Inflammatory macrophage treated with lipopolysaccharide for 1 hour (primary cell): ENCODE measurements at places on chromosomes 7 and 10.

GRCh38 chr7:915291-916218 lies 38.9 kb downstream of the ADAP1 start:
- DNase-seq, result no peak

GRCh38 chr7:49639068-49639593 lies 134.3 kb upstream of the VWC2 start:
- DNase-seq, result no peak

DNA sequence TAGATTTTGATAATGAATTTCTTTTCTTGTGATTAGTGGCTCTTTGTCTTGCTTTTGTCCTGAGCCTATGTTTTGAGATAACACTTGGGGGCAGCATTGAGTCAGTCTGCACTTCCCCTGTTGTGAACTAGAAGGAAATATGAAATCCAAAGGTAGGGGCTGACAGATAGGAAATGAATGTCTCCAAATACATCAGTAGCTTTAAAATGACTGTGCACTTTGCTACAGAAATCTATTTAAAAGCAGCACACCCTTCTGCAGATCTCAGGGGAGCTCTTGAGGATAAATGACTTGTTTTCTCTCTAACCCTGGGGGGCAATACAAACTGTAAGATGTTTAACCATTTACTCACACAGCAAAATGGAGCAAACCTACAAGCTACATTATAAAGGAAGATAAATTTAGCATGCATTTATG lies 176.0 kb upstream of the MYO3A start:
- DNase-seq, result peak; percentile 33

- no peak for DNase-seq
Measured at GRCh38 chr10:101223274-101224059, 5.8 kb downstream of the LBX1 start.

GRCh38 chr7:136251826-136252225 lies 274.7 kb upstream of the MTPN start:
- no peak for DNase-seq

GRCh38 chr7:125966278-125967048 lies 1036.8 kb upstream of the POT1 start:
- no peak for DNase-seq

DNA sequence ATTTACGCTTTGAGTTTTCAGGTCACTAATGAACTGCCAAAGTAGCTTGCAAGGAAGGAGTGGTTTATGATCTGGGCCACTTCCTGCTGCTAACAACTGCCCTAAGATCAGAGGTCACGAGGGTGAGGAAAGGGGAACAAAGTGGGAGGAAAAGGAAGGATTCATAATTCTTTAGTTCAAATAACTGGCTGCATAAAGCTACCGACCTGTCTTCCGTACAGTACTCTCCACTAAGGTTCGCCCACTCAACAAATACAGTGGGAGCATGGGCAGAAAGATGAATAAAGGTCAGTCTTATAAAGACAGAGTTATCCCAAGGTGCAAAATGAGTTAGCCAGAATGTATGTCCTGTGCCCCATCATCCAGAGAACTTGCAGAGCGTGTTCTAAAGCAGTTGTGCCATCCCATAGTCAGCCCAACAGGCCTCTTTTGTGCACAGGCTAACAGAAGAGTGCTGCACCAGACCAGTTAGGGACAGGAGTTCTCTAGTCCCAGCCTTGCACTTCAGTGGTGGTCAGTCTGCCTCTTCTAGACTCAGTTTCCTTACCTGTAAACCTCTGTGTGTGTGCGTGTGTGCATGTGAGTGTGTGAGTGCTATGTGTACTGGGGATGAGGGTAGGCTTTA lies 65.9 kb downstream of the CREB3L2 start:
- peak; percentile 74 for DNase-seq

DNA sequence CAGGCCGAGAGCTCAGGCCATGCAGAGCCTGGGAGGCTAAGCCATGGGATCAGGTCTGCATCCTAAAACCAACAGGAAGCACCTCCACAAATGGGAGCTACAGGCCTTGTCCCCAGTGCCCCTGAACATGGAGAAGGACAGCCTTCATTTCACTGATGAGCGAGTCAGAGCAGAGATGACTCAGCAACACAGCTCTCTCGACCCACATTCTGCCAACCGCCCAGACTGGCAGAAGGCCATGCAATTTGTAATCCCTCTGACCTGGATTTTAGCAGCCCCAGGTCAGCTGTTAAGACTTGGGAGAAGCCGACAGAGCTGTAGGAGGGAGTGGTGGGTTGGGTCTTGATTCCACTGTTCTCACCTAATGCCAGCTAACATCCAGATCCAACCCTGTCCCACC lies 25.5 kb downstream of the VOPP1 start:
- peak; percentile 93 for DNase-seq

- DNase-seq, result no peak
Measured at GRCh38 chr7:122968389-122968788, 27.1 kb downstream of the TAS2R16 start.

DNA sequence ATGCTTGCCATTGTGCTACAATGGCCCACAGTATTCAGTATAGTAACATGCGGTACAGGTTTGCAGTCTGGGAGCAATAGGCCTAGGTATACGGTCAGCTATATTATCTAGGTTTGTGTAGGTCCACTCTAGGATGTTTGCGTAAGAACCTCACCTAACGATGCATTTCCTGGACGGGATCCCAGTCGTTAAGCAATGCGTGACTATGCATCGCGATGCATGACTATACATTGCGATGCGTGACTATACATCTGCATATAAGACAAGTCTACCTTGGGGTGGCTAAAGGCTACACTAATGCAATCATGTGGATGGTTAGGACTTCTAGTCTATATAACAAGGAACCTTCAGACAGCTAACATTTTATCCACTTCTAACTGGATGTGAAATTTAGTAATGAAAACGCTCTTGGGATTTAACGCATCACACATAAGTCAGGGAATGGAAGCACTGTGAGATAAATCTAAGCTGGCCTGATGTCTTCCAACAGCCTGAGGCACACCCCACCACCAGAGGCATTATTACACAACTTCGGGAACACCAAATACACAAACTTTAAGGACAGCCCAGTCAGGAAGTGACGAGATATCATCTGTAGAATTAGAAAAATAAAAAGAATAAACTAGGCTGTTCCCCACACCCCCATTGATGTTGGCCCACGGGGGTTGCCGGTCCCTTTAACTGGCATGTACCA lies 9.2 kb downstream of the GNA12 start:
- DNase-seq, result no peak

GRCh38 chr7:137590071-137590755 lies 246.7 kb upstream of the PTN start:
- no peak for DNase-seq

DNA sequence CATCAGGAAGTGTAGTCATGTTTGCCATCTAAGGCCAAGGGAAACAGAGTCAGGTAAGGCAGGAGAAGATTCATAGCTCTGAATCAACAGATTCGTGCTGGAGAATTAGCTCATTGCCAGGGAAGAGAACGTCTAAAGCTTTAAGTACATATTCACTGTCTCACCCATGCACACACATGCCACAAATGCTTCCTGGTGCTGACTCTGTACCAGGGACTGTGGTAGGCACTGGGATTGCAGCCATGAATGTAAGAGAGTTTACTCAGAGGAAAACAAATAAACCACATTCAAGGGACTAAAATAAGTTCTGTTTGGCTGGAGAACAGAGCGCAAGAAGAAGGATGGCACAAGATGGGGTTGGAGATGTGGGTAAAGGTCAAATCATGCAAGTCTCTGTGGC lies 89.8 kb upstream of the HPS1 start:
- DNase-seq, result no peak

DNA sequence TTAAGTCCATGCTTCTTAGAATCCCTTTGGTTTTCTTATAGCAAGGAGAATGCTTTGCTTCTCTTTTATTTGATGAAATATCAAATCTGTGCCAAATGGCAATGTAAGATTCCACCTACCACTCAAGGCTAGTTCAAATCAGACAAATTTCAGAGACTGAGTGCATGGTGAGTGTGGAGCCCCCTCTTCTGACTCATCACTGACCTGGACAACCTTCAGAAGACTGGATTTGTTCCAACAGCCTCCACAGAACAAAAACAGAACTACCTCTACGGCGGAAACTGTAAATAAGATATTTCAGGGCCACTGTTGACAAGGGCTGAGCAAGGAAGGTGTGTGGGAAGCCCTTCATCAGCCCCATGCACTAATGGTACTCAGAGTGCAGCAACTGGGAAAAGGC lies 21.1 kb downstream of the NCAPG2 start:
- DNase-seq, result no peak

DNA sequence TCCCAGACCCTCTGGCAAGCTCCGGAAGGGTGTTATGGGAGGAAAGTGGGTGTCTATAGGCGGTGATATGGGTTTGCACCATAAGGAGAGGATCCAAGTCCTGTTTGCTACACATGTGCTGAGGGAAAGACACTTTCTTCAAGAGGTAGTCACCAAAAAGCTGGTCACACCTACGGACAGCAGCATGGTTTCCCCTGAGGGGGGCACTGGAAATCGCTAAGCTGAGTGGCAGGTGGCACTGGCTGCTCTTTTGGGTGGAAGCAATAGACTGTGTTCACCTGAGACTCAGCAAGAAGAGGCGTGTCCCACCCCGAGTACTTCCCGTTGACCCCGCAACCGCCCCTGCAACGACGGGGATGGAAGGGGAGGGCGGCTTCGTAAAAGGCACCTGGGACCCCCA lies 1.8 kb upstream of the FOXI2 start:
- no peak for DNase-seq

DNA sequence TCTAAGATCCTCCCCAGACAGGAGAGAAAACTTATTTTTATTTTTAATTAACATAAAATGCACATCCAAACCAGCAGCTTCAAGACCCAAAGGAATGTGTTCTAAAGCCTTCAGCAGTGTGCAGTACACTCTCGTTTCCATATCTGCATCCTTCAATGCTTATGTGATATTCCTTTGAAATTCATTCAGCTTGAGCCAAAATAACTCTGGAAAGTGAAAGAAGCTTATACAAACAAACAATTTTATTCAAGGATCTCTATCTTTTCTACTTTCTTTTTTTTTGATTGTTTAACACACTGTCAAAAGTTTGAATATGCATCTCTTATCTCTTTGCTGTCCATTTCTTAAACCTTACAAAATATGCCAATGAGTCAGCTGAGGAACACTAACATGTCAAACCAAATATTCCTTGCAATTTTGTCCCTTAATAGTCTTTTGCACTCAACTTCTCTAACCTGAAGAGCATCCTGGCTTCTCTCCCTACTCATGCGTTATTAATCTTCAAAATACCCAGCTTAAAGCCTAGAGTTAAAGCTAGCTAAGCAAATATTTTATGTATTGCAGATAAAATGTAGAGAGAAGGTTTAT lies 124.3 kb downstream of the THSD7A start:
- no peak for DNase-seq

GRCh38 chr10:132523561-132524442 lies 13.8 kb upstream of the INPP5A start:
- no peak for DNase-seq

DNA sequence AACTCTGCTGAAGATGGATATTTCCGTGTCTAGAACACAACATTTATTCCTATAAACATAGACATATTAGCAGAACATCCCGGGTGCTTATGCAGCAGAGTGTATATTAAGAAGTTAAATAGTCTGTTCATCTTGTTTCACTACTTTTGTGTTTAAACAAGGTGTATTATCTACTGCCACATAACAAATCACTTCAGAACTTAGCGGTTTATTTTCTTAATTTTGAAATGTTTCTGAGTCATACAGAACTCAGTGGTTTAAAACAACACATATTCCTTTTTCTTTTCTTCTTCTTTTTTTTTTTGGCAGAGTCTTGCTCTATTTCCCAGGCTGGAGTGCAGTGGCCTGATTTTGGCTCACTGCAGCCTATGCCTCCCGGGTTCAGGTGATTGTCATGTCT lies 25.8 kb downstream of the DENND10 start:
- no peak for DNase-seq

DNA sequence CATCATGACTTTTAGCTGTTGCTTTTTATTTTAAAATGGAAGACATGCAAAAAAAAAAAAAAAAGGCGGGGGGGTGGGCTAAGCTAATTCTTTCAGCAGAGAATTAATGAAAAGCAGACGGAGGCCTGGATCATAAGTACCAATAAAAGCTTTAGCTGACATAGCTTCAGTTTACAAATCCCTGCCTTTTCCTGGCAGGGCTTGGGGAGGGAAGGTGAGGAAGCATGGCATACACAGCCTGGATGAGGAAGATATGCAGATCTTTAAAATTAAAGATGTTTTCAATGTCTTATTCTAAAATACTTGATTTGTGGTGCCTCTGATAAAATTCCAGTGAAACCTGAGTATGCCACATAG lies 57.0 kb downstream of the ICA1 start:
- no peak for DNase-seq

DNA sequence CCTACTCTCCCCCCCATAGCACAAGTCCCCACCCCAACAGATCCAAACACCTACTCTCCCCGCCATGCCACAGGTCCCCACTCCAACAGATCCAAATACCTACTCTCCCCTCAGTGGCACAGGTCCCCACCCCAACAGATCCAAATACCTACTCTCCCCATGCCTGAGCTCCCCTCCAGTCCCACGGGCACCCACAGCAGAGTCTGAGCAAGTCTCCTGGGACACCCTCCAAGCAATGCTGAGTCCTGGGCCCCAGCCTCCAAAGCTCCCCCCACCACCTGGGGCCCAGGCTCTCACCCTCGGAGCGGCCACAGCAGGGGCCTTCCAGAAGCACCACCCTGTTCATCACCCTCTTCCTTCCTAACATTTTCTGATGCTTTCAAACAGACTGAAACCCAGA lies 63.9 kb upstream of the DNAAF5 start:
- DNase-seq, result no peak

DNA sequence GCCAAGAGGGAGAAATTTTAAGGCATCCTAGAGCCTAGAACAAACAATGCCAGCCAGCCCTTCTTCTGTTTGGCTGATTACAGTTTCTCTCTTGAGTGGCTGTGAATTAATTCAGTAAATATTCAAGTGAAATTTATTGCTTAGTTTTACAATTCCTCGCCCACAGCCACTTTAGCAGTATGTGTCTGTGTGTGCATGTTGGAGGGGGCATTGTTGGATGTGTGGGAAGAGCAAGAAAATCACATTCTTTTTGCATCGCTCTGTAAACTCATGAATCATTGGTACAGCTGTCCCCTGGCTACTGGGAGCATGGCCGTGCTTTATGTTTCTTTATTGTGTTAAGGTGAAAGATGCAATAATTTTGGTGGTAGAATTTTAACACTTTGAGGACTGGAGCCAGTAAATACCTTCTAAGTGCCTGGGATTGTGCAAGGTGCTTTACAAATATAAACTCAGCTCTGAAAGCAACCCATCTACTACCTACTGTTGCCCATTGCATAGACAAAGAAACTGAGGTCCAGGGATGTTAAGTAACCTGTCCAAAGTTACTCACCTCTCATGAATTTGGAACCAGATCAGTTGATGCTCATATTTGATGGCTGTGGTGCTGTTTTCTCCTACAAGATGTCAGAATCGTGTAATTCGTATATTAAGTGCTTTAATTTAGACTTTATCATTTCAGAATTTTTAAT lies 89.9 kb upstream of the BTBD16 start:
- DNase-seq, result no peak
